ENCODE measurements at places on chromosomes 5 and 9. TPM values are rescaled to one million over a fixed set of nuclear protein-coding genes. Genes with fewer than 3 reads are reported as not detected.

GRCh38 chr5:138149530-138149929 lies 10.3 kb upstream of the NME5 start:
- peaks cover 22% of the 10 kb centered on the region for H3K27me3 ChIP-seq
- H3K4me3 ChIP-seq = no peak overlapping the region
- no peaks in the 10 kb centered on the region for H3K36me3 ChIP-seq

GRCh38 chr5:175475248-175475647 lies 3.1 kb upstream of the SFXN1 start:
- H3K27me3 ChIP-seq = peaks cover 16% of the 10 kb centered on the region
- H3K4me1 ChIP-seq = peaks cover 24% of the 10 kb centered on the region
- no peak overlapping the region for H3K4me3 ChIP-seq

DNA sequence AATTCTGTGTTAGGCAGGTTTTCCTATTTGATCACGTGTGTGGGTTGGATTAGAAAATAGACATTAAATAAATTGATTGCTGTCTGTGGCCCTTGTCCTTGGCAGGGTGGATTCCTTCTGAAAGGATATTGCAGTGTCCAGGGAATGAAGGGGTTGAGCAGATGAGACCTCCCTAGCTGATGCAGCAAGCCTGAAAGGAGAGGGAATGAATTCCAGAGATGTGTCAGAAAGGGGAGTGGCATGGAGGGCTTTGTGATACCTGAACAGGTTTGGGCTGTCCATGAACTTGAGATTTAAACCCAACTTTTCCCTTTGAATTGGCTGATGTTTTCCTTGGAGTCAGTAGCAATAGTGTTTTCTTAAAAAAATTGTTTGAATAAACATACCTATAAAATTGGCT lies 66.8 kb downstream of the ADCY2 start:
- H3K27me3 ChIP-seq = no peaks in the 10 kb centered on the region
- H3K4me3 ChIP-seq = no peak overlapping the region
- H3K4me1 ChIP-seq = no peaks in the 10 kb centered on the region
- DNase-seq = no peak
- H3K27ac ChIP-seq = no peak overlapping the region

DNA sequence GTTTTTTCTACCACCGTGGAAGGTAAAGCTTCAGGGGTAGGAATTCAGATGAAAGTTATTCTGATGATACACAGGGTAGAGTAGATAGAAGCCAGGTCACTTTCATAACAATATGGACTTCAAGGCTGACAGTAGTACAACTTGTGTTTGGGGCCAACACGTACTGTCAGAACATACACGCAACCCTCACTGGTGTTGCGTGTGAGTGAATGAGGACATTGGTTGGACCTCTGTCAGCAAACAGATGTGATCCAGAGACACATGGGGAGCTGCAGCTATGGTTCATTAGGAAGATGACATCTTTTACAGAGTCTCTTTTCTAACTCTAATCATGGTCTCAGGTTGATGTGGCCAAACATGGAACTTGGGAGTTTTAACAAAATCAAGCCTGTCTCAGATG lies 70.1 kb upstream of the MOCS2 start:
- H3K4me3 ChIP-seq = no peak overlapping the region
- no peak overlapping the region for H3K27ac ChIP-seq
- peaks cover 2% of the 10 kb centered on the region for H3K4me1 ChIP-seq
- no peak for DNase-seq

DNA sequence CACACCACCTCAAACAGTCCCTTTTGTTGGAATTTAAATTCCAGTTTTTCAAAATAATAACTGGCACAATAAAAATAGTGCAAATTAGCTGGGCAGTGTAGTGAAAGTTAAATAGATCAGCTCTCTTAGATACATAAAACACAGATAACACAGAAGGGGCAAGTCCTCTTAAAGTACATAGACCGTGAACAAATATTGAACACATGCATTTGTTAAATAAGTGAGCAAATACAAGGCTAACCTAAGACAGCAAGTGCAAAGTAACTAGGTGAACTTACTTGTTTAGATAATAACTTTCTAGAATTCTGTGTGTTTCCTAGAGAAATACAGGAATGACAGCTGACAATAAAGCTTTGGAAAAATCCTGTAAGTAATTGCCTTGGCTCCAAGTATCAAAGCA lies 280.1 kb downstream of the DOCK8 start:
- no peaks in the 10 kb centered on the region for H3K4me1 ChIP-seq
- no peak for DNase-seq
- no peaks in the 10 kb centered on the region for H3K36me3 ChIP-seq
- no peak overlapping the region for H3K4me3 ChIP-seq
- no peak overlapping the region for H3K27ac ChIP-seq

DNA sequence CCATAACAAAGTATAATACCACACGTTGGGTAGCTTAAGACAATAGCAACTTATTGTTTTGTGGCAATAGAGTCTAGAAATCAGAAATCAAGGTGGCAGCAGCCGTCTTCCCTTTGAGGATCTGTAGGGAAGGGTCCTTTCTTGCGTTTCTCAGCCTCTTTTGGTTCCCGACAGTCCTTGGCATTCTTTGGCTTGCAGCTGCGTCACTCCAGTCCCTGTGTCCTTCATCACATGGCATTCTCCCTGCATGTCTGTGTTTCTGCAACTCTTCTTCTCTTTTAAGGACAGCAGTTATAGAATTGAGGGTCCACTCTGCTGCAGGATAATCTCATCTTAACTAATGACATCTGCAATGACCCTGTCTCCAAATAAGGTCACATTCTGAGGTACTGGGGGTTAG lies 140.1 kb downstream of the FBXL7 start:
- H3K27ac ChIP-seq = no peak overlapping the region
- no peaks in the 10 kb centered on the region for H3K27me3 ChIP-seq
- H3K4me3 ChIP-seq = no peak overlapping the region
- H3K4me1 ChIP-seq = no peaks in the 10 kb centered on the region

The PCDHB7 gene
- not detected for total RNA-seq

The NPDC1 gene
- total RNA-seq = 22.4 TPM

The PCDHGA6 gene
- total RNA-seq = 0.33 TPM

The PCDHB9 gene
- total RNA-seq = not detected

The PCDHB14 gene
- not detected for total RNA-seq

Data from activated naive CD8-positive, alpha-beta T cell treated with anti-CD3 and anti-CD28 coated beads, Interleukin-2, amount 10 ng/mL, durations not matched to agents 7 days and 5 days (primary cell).